Sciatic nerve (tissue), 2 donors: ENCODE measurements at places on chromosomes 6 and 20. TPM values are rescaled to one million over a fixed set of nuclear protein-coding genes. Genes with fewer than 3 reads are reported as not detected.

The IL17A gene
- total RNA-seq, result not detected

The CST5 gene
- not detected for total RNA-seq

GRCh38 chr20:2902818-2903217, 29.5 kb downstream of the PTPRA start:
- DNase-seq, result no peak

The ZFP57 gene
- total RNA-seq, result not detected

The TPD52L2 gene
- total RNA-seq, result 69.1 TPM

- DNase-seq, result no peak
Measured at GRCh38 chr6:27237089-27237803, 10.3 kb upstream of the PRSS16 start.

DNA sequence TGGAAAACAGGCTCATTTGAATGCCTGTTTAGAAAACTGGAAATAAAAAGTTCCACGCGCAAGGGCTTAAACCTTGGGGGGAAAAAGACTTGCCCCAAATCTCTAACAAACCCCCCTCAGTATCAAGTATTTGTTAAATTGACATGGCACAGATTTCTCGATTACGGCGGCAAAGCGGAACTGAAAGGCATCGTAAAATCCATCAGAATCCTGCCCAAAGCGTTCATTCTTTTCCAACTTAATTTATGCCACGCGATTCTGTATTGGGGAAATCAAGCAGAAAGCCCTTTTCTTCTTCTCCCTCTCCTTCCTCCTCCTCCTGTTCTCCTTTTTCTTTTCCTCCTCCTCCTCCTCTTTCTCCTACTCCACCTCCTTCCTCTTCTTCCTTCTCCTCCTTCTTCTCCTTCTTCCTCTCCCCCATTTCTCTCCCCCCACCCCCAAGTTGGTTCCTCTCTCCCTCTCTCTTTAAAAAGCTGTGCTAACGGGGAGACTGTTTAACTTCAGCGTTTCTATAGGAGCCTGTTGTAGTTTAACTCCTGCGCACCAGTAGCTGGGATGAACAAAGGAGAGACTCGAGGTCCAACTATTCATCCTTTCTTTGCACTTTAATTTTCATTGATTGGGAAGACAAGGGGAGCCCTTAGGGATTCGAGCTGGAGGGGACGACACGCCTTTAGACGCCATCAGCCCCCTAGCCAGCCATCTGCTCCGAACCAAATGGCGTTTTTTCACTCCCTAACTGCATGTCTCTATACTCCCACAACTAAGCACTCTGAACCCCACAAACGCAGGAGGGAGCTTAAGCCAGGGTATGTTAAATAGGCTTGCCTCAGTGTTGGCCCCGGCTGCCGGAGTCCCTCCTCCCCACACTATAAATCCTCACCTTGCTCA, 2.7 kb upstream of the DLL1 start:
- no peak for DNase-seq

DNA sequence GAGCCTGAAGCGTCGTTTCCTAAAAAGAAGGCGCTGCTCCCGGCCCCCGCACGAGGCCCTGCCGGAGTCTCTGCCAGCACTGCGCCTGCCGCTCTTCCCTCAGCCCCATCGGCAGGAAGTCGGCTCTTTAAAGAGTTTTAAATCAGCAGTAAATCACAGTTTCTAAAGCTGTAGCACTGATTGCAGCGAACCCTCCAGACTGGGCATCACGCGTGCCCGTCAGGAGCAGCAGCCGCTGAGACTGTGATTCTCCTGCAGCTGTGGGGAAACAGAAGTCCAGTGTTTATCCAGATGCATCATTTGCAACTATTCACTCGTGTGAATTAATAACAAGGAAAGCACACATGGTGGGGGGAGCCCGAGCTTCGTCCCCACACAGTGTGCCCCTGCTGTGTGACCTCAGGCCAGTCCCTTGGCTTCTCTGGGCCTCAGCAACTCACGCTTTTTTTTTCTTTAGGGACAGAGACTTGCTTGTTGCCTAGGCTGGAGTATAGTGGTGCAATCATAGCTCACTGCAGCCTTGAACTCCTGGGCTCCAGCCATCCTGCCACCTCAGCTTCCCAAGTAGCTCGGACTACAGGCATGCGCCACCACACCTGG, 28.3 kb downstream of the DLL1 start:
- DNase-seq, result no peak

DNA sequence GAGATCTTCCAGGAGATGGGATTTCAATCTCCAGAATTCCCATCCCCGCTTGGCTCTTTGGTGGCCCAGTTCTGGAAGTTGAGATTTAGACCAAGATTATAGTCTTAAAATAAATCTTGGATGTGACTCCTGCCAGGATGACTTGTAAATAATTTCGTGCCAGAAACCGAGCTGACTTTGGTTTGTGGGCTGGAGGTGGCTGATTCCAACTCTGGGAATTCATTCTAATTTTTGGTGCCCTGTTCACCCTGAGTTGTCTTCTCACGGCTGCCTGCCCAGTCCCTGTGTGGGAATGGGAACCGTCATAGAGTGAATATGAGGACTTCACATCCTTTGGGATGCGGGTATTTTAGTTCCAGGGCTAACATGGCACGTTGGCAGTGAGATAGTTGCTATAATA, 64.8 kb downstream of the JARID2 start:
- no peak for DNase-seq

- no peak for DNase-seq
Measured at GRCh38 chr6:161418463-161418945, 144.6 kb upstream of the AGPAT4 start.

DNA sequence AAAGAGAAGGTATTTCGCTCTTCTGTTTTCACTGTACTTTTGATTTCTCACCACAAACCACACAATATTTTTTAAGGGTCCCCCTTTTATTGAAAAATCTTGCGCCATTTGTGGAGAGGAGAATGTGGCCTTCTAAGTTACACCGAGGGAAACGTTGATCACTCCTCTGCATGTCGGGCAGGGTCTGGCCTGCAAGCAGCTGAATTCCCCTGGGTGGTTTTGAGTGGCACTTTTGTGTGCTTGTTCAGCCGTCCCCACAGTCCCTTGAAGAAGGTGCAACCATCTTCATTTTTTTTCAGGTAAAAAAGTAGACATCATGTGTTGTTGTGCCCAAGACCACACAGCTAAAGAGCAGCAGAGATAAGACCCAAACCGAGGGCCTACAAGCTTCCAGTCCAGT, 6.1 kb downstream of the GPR31 start:
- no peak for DNase-seq

The TAGAP gene
- total RNA-seq, result 8.0 TPM

GRCh38 chr20:40390654-40391053, 298.4 kb downstream of the MAFB start:
- DNase-seq, result no peak
